IPS DF 6.9 (cell line): ENCODE measurements at places on chromosomes 11 and 22.
A peak's percentile ranks its signal among the peaks of the same experiment; 100 is the strongest.

DNA sequence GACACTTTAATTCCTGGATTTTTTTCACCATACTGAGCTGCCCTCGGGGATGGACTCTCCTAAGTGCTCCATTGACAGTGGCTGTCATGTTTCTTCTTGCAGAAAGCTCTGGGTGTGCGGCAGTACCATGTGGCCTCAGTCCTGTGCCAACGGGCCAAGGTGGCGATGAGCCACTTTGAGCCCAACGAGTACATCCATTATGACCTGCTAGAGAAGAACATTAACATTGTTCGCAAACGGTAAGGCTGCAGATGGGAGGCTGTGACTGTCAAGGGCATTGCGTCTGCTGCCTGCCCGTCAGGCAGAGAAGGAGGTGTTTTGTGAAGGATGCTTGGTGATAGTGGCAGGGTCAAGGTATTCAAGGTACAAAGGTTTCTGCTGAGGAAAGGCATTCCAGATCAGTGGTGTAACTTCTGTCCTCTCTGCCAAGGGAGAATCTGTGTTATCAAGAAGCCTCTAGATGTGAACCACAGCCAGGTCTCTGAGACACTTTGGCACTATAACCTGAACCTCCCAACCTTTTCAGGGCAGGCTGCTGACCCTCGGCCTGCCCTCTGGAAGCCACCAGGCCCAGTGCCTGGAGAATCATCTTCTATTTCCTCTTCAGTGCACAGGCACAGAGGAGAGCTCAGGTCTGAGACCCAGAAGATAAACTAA, 30.8 kb downstream of the ACO2 start:
- no peaks in the 10 kb centered on the region for H3K27me3 ChIP-seq
- peaks cover 5% of the 10 kb centered on the region; the same call in 1 of the 2 replicates for H3K36me3 ChIP-seq
- no peak overlapping the region for H3K4me3 ChIP-seq
- no peak overlapping the region for H3K27ac ChIP-seq
- H3K4me1 ChIP-seq: no peaks in the 10 kb centered on the region

DNA sequence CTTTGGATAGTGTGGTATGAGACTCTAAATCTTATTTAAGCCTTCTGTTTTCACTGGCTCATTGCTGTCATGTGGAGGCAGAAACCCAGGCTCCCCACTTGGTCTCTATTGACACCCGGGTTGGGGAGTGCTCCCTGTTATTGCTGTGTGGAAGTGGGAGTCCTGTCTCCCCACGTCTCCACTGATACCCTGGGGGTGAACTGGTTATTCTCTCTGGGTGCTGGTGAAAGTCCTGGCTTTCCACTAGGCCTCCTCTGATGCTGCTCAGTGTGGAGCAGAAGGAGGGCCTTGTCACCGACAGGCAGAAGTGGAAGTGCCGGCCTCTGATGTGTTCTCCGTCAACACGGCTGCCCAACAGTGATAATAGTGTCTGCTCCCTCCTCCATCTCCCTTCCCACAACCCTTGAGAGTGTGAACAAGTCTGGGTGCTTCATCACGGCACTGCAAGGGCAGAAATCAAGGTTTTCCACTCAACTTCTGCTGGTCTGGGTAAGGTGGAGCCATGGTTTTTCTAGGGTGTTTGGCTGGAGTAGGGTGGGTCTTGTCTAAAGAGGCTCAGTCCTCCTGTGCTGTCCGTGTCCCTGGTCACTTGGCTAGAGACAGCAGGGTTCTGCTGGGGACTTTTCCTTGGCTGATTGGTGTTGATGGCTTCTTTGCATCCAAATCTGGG, 240.7 kb upstream of the B3GAT1 start:
- no peaks in the 10 kb centered on the region; the same call in 1 of the 2 replicates for H3K4me1 ChIP-seq
- no peak overlapping the region for H3K27ac ChIP-seq
- no peak overlapping the region for H3K4me3 ChIP-seq
- no peak for DNase-seq

GRCh38 chr11:100010393-100010792, 676.7 kb upstream of the ARHGAP42 start:
- peak; percentile 35 for DNase-seq
- H3K27ac ChIP-seq: no peak overlapping the region
- no peaks in the 10 kb centered on the region for H3K36me3 ChIP-seq

- DNase-seq: no peak
- no peak overlapping the region for H3K4me3 ChIP-seq
- no peak overlapping the region for H3K27ac ChIP-seq
- no peaks in the 10 kb centered on the region for H3K27me3 ChIP-seq
- H3K36me3 ChIP-seq: no peaks in the 10 kb centered on the region
- H3K4me1 ChIP-seq: no peaks in the 10 kb centered on the region
Measured at GRCh38 chr11:4054643-4055042, 40.0 kb upstream of the RRM1 start.

DNA sequence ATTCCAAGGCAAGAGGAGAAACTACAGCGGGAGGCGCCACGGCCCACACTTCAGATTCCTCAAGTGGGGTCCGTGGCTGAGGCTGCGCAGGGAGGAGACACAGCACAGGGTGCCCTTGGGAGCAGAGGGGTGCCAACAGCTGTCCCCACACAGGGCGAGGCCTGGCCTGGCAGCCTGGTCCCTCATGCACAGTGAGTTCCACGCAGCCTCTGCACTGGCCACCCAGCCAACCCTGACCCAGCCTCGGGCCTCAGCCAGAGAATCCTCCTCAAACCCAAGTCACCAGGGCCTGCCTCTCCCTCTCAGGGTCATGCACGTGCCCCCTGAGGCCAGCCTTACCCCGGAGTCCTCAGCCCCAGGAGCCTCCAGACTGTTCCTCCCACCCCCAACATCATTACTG, 22.4 kb upstream of the MOB2 start:
- no peaks in the 10 kb centered on the region for H3K27me3 ChIP-seq
- no peak for DNase-seq
- H3K4me3 ChIP-seq: no peak overlapping the region

GRCh38 chr11:11857769-11858168, 16.0 kb downstream of the USP47 start:
- no peaks in the 10 kb centered on the region for H3K4me1 ChIP-seq
- H3K4me3 ChIP-seq: no peak overlapping the region
- no peaks in the 10 kb centered on the region for H3K27me3 ChIP-seq
- no peaks in the 10 kb centered on the region for H3K36me3 ChIP-seq

DNA sequence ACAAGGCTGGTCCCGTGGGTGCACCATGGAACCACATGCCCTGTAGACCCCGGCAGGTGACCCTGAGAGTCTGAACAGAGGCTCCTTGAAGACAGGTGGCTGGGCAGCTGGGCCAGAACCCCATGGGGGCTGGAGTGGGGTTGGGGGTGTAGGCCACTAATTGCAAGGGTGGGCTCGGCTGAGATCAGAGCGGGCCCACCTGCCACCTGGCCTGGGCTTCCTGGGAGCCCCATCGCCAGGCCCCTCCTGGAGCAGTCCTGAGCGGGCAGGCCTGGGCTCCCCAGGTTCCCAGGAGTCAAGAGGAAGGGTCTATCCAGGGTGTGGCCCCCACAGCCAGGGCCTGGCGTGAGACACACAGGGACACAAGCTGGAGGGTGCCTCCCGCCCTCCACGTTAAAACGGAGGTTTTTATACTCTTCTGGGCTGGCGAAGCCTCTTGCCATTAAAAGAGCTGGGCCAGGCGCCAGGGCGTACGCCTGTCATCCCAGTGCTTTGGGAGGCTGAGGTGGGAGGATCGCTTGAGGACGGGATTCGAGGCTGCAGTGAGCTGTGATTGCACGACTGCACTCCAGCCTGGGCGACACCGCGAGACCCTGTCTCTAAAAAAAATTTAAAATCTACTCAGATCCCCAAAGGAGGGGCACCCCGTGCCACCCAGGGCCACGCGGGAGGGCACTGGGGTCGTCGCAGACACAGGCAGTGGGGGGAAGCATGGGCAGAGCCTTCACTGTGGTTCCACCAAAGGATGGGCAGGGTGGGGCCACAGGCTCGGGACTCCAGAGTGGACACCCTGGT, 4.8 kb upstream of the TRABD start:
- no peak overlapping the region for H3K27ac ChIP-seq
- no peaks in the 10 kb centered on the region; the same call in 1 of the 2 replicates for H3K36me3 ChIP-seq

DNA sequence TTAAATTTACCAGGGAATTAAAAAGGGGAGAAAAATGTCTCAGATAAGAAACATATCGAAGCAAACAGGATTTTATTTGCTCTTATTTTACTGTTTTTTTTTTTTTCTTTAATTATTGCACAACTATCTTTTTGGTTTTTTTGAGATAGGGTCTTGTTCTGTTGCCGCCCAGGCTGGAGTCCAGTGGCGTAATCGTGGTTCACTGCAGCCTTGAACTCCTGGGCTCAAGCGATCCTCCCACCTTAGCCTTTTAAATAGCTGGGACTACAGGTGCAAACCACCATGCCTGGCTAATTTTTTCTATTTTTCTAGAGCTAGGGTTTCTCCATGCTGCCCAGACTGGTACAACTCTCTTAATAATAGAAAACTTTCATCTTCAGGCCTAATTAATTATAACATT, 32.5 kb downstream of the DRG1 start:
- H3K27me3 ChIP-seq: no peaks in the 10 kb centered on the region
- H3K27ac ChIP-seq: no peak overlapping the region
- no peaks in the 10 kb centered on the region for H3K4me1 ChIP-seq

- no peak for DNase-seq
- no peak overlapping the region for H3K27ac ChIP-seq
- H3K36me3 ChIP-seq: no peaks in the 10 kb centered on the region
- H3K27me3 ChIP-seq: no peaks in the 10 kb centered on the region
- no peaks in the 10 kb centered on the region for H3K4me1 ChIP-seq
Measured at GRCh38 chr22:32839831-32840584, 38.5 kb downstream of the TIMP3 start.

- no peaks in the 10 kb centered on the region for H3K36me3 ChIP-seq
- H3K4me3 ChIP-seq: no peak overlapping the region
- DNase-seq: no peak
Measured at GRCh38 chr11:9170450-9170849, 79.1 kb upstream of the SCUBE2 start.

DNA sequence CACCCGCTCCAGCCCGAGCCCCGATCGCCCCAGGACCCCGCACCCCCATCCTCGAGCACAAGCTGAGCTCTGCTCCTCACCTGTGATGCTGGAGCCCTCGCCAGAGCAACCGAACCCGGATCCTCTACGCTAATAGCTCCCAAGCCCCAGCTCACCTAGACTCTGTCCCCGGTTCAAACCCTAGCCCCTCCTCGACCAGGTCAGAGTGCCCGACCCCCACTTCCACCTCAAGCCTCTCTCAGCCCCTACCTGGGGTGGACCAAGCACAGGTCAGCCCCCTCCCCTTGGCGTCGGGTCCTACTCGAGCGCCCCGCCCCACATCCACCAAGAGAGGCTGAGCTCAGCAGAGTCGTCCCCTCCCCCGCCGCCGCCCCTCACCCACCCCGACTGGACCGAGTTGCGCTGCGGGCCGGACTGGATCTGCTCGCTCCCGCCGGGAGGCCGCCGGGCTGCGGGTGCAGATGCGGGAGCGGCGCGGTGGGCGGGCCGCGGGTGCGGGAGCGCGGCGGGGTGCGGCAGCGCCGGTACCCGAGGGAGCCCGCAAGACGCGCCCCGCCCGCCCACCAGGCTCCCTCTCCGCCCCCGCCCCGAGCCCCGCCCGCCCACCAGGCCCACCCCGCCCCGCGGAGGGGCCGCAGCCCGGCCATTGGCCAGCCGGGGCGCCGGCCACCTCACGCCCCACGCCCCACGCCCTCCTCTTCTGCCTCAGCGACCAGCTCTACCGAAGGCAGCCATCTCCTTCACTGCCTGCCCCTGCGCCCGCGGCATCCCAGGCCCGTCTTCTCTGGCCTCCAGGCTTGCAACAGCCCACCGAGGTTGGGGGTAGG, 577 bp upstream of the DKK3 start:
- peaks cover 12% of the 10 kb centered on the region for H3K4me1 ChIP-seq
- no peaks in the 10 kb centered on the region for H3K27me3 ChIP-seq
- H3K27ac ChIP-seq: no peak overlapping the region
- H3K4me3 ChIP-seq: peak overlapping the region; percentile 57; the same call in 1 of the 2 replicates

DNA sequence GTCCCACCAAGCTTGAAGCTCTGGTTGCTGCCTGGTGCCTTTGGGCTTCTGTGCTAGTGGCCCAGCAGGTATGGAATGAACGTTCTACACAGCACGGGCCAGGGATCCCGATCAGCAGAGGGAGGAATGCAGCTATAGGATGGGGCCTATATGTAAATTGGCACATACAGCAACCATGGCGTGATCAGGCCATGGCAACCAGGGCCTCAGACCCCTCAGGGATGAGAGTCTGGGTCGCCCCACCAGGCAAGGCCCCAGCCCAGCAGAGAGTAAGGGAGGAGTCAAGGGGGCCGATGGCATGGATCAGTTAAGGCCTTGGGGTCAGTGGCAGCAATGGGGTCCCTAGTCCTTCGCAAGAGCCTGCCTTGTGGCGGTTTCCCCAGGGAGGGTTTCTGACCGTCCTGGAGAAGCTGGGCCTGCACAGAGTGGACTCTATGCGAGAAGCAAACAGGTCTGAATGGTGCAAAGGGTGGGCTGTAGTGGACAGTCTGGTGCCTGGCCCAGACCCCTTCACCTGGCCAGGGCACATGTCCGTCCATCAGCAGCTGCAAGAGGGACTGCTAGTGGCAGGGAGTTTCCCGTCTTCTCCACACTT, 98.6 kb downstream of the RPS6KA4 start:
- H3K4me3 ChIP-seq: no peak overlapping the region
- DNase-seq: no peak
- H3K36me3 ChIP-seq: no peaks in the 10 kb centered on the region
- H3K4me1 ChIP-seq: no peaks in the 10 kb centered on the region

GRCh38 chr11:84215672-84216071, 929.5 kb upstream of the CCDC90B start:
- no peak for DNase-seq
- H3K36me3 ChIP-seq: no peaks in the 10 kb centered on the region
- no peaks in the 10 kb centered on the region for H3K27me3 ChIP-seq
- no peak overlapping the region for H3K27ac ChIP-seq

- no peak overlapping the region for H3K27ac ChIP-seq
- H3K4me3 ChIP-seq: 0 out of 2 replicates have a peak overlapping the region, but pooled peaks have one; percentile 4
- H3K4me1 ChIP-seq: peaks cover 9% of the 10 kb centered on the region
Measured at GRCh38 chr22:50305923-50306566, 1.4 kb downstream of the PLXNB2 start.

DNA sequence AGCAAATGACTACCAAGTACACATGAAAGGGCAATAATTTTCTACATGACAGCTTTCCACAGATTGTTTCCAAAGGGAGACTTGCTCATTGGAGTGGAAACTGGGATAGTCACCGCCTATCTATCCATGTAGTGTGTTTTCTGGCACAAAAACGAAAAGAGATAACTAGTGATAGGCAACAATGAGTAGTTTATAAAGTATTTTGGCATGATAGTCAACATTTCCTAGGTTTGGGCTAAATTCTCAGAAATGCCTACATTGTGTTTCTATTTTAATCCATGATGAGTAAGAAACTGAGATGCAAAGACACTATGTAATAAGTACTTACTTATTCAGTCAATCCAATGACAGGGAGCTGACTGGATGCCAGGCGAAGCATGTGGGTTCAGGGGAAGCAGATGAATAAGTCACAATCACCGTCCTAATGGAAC, 1129.1 kb downstream of the DLG2 start:
- no peaks in the 10 kb centered on the region for H3K27me3 ChIP-seq
- no peak overlapping the region for H3K27ac ChIP-seq
- no peak for DNase-seq
- no peaks in the 10 kb centered on the region for H3K36me3 ChIP-seq
- H3K4me3 ChIP-seq: no peak overlapping the region
- H3K4me1 ChIP-seq: no peaks in the 10 kb centered on the region
